ENCODE measurements at places on chromosomes 16 and 17.

- no peak for DNase-seq
Observed at GRCh38 chr17:40293363-40293762, 5.7 kb downstream of the CDC6 start.

DNA sequence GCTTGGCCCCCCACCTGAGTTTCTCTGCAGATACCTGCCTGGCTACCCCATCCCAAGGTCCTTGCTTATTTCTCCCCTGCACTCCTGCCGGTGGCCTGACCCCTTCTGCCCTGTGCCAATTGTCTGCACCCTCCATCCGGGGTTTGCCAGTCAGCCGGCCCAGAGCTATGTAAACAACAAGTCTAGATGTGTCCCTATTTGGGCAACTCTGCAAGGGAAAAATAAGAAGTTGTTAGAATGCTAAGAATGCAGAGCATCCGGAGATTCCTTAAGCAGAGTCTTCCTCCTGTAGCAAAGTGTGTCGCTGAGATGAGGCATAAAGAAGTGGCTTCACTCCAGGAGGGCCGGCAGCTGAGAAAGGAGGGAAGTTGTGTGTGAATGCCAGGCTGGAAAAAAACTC lies 46.6 kb downstream of the RGS9 start:
- peak; percentile 64 for DNase-seq

DNA sequence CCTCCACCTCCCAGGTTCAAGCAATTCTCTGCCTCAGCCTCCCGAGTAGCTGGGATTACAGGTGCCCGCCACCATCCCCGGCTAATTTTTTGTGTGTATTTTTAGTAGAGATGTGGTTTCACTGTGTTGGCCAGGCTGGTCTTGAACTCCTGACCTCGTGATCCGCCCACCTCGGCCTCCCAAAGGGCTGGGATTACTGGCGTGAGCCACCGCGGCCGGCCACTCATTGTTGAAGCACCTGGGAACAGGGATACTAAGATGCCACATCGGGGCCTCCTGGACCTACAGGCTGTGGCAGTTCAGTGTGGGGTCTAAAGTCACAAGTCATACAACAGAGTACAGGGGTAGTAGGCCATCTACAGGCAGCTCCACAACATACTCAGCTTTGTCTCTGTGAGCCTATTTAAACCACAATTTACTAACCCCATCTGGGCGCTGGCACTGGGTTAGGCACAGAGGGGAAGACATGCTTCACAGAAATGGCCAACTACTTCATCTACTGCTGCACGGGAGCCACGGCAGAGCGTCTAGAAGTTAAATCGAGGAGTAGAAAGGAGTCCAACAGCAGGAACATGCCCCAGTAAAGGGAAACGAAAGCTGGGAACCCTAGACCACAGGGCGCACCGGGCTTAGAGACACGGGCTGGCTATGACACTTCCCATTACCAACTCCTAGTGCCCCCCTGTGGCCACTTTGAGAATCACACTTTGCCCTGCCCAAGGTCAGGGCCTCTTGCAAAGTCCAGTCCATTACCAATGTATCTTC lies 4.3 kb downstream of the VAMP2 start:
- peak; percentile 95 for DNase-seq

DNA sequence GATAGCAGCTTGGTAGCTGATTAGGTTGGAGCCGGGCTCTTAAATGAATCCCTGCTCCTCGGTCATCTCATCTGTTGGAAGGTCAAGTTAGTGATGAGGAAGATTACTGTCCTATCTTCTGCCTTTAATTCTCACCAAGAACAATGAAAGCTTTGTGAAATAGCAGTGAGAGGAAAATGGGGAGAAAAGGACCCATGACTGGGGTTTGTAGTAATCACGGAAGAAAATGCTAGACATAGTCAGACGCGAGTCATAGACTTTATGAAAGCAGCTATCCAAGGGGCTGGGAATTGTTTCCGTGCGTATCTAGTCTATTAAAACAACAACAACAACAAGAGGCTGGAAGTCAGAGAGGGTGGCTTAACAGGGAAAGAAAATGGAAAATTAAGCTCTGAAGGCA lies 18.3 kb downstream of the PIK3R5 start:
- no peak for DNase-seq

- no peak for DNase-seq
Observed at GRCh38 chr16:19284207-19284606, 1.3 kb upstream of the CLEC19A start.

DNA sequence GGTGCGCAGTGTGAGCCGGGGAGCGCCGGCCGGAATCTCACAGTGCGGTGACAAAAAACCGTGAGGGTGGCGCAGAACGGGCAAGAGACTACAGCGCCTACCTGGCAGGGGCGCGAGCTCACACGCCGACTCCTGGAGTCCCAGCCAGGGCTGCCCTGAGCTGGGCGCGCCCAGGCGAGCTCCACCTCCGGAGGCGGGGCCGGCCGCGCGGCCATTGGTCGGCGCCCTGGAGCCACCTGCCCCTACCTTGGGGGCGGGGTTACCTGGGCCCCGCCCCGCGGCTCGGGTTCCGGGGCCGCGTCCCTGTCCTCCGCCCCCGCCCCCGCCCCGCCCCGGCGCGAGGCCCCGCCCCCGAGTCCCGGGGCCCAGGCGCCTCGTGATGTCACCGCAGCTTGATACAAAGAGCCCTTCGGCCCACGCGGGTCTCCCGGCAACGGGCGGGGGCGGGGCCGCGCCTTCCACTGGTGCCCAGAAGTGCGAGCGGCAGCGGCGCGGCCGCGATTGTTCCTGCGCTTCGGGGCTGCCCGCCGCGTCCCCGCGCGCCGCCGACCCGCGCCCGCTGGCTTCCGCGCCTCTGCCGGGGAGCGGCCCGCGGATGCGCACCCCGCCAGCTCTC lies 96.3 kb downstream of the RAB11FIP4 start:
- DNase-seq, result no peak

DNA sequence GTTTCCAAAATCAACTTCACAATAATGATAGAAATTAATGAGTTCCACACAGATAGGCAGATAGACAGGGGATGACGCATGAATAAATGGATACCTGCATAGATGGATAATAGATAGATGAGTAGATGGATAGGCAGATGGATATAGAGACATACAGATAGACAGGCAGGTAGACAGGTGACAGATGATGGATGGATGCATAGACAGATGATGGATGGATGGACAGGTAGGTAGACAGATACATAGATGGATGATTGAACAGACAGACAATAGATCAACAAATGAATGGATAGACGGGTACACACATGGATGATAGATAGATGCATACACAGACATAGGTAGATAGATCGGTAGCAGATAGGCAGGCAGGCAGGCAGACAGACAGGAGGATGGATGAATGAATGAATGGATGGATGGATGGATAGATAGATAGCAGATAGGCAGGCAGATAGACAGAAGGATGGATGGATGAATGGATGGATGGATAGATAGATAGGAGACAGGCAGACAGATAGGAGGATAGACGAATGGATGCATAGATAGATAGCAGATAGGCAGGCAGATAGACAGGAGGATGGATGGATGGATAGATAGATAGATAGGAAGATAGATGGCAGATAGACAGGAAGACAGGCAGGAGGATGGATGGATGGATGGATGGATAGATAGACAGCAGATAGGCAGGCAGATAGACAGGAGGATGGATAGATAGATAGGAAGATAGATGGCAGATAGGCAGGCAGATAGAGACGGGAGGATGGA lies 142.5 kb downstream of the RBFOX3 start:
- DNase-seq, result no peak

GRCh38 chr17:46147296-46147695 lies 45.9 kb downstream of the KANSL1 start:
- no peak for DNase-seq

DNA sequence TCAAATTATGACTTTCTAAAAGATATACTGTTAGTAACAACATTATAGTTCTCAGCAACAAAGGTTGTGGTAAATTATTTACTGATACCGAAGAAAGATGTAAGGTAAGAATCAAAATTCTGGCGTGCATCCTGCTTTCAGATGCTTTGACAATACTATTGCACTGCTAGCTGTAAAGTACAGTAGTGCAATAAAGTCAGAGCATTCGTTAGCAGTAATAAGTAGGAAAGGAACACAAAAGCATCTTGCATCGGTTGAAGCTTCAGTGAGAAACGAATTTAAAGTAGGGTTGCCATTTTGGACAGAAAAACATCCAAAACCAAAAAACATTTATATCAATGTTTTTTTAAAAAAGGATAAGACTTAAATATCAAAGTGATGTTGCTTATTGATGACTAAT lies 4.0 kb downstream of the SKA2 start:
- no peak for DNase-seq

GRCh38 chr16:9660898-9661297 lies 521.3 kb downstream of the GRIN2A start:
- DNase-seq, result no peak

DNA sequence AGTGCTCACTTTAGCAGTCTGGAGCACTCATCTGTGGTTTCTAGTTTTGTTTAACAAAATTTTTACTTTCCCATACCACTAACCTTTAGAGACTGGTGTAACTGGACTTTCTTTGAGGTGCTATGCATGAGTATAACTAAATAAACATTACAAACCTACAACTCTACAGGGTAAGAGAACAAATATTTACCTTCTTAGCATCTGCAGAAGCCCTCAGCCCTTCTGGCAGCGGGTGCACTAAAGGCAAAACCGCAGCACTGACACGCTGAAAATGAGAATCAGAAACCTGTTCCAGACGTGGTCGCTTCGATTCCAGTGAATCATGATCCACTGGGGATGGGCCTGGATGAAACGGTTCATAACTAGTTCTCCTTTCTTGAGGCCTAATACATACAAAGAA lies 43.7 kb downstream of the NCOR1 start:
- peak; percentile 73 for DNase-seq

DNA sequence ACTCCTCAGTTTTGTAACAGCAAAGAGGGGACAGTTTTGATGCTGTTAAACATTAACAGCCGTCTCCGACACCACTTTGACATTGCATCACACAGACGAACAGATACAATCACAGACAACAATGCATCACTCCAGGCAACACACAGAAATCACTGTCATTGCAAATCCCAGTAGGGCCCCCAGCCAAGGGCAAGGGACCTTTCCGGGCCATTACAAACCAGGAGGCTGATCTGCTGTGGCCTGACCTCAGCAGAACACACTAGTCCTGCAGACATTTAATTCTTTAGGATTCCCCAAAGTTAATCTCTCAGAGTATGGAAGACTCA lies 136.2 kb upstream of the RCVRN start:
- DNase-seq, result no peak

DNA sequence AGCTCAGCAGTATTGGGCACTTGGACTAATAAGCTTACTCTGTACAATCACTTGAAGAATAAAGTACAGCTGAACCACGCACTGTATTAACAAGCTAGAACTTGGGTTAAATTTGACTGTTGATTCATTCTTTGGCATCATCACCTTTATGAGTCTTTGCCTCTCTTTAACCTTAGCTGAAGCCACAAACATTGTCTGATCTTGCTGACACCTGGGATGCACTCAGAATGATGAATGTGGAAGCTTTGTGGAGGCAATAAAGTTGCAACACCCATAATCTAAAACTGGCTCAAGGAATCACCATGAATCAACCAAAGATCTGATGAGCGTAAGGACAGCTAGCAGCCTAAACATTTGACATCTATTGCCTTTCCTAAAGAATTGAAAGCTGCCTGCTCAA lies 590.6 kb upstream of the SOX9 start:
- no peak for DNase-seq

DNA sequence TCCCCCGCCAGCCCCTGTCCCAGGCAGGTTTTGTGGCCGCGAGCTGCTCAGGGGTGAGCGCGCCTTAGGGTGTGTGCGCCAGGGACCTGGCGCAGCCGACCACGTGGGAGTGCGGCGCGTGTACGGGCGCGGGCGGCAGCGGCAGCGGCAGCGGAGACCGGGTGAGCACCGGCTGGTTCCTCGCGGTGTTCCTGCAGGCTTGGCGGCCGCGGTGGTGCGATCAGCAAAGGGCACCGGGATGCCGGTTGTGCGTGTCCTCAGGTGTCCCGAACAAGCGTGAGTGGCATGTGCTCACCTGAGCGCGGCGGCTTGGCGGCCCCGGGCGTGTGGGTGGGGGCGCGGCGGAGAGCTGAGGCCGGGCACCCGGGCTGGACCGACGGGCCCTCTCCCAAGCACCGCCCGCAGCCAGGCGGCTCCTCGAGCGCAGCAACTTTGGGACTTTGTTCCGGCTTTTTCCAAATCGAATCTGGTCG lies 381 bp upstream of the HSD11B2 start:
- no peak for DNase-seq

- no peak for DNase-seq
Observed at GRCh38 chr17:17127156-17127555, 79.0 kb downstream of the PLD6 start.
